ENCODE measurements at places on chromosomes 2 and 18.

DNA sequence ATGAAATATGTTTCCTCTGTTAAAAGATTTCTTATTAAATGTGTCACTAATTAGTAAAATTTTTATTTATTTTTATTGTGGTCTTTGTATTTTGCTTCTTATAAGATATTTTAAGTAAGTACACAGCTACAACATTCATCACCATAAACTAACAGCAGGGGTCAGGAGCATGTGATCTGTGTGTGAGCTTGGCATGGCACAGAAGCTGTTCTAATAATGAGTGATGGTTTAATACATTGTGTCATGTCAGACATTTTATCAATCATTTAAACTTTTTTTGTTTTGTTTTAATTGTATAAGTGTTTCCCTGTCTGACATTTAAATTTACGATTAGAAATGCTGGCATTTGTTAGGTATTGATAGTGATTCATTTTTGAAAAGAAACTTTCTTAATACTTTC lies 585.4 kb downstream of the DSC3 start:
- DNase-seq, result no peak

DNA sequence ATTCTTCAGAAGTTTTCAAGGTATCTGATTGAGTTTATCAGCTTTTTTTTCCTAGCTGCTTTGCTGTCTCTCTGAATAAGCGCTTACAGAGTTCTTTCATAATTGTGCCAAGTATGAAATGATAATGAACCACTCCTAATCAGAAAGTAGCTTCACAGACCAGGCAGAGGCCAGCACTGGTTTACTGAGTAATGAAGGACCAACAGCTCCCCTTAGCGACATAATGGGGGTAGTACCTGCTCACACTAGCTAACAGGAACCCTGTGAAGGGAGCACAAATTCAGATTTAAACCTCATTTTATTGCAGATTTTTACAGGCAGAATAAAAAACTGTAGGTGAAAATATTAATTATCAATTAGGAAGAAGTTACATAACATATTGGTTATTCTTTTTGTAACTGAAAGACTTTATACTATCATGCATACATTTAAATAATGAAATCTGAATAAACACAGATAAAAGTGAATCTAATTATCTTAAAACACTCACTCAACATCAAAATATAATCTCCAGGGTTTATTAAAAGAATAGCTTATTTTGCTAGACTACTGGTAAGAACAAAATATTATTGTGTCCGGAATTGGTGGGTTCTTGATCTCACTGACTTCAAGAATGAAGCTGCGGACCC lies 53.7 kb upstream of the LRRC30 start:
- no peak for DNase-seq

DNA sequence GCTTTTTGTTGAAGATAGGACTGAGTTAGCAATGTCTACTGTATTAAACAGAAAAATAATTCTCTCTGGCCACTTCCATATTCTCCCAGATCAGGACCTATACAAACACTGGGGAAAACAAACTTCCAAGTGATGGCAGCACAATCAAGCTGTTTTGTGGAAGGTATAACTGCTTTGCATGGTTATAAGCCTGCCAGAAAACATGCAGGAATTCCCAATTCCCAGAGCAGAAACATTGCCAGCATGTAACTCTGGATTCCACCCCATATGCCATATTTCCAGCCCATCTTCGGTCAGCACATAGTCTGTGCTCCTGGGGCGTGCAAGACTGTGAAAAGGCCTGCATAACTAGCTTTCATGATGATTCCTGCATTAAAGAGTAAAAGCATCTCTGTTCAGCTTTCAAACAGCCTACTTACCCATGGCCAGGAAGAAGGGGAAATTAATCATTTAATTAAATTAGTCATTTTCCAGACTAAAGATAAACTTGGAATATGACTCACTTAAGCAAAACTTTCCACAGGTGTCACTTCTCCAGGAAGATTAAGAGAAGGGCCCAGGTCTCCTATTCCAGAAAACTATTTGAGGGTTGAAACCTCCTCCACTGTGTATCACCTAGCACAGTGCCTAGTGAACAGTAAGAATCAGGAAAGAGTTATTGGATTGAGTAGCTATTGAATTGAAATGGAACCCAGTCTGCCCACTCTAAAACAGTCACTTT lies 280.5 kb downstream of the NRXN1 start:
- DNase-seq, result no peak

- no peak for DNase-seq
Measured at GRCh38 chr2:127653421-127654083, 7.6 kb downstream of the GPR17 start.

DNA sequence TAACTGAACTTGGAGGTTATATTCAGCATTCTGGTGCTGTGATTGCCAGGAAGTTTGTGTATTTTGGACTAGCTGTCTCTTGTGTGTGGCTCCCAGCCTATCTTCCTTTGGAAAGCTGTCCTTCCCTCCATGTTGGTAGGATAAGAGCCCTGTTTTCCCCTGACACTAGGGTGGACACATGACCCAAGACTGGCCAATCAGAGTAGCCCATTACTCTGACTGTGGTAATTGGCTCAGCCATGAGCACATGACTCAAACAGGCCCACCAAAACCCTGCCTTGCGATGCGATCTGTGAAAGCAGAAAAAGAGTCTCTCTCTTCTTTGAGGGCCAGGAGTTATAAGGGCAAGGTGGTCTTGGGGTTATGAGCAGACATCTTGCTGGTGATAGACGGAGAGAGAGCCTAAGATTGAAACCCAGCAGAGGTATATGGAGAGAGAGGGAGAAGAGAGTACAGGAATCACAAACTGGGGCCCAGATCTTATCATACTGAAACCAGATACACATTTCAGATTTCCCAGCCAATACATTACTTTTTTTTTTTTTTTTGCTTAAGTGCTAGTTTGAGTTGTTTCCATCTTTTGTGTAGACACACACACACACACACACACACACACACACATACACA lies 45.3 kb upstream of the SERPINE2 start:
- no peak for DNase-seq

GRCh38 chr2:48045613-48046012 lies 139.3 kb upstream of the FBXO11 start:
- no peak for DNase-seq

- DNase-seq, result no peak
Measured at GRCh38 chr18:36468161-36468560, 170.6 kb downstream of the FHOD3 start.

GRCh38 chr2:5391362-5391761 lies 300.8 kb upstream of the SOX11 start:
- DNase-seq, result no peak

DNA sequence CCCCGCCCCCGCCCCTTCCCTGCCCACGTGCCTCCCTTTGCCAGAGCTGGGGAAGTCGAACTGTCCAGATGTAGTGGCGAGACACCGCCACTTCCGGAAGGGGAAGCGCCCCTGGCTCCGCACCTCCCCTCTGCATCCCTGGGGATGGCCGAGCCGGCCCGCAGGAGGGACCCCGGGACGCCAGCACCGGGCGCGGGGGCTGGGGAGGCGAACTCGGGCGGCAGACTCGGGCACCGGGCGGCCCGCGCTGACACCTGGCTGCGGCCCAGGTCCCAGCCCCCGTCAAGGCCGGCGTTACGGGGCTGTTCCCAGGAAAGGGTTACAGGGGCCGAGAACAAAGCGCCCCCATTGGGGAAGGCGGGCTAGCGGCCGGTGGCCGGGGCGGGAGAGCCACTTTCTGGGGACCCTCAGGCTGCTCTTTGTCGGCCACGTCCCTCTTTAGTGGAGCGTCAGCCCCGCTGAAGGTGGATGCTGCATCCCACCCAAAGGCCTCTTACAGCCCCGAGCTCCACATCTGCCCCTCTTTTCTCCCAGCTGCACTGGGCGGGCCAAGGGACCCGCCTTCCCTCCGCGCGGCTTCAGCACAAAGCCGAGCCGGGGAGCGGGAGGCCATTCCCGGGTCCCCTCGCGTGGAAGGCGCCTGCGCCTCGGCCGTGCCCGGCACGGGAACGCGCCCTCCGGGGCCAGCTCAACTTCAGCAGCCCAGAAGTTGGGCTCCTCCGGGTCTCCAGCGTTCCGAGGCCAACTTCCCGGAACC lies 1.3 kb downstream of the SDC1 start:
- DNase-seq, result peak; percentile 66

DNA sequence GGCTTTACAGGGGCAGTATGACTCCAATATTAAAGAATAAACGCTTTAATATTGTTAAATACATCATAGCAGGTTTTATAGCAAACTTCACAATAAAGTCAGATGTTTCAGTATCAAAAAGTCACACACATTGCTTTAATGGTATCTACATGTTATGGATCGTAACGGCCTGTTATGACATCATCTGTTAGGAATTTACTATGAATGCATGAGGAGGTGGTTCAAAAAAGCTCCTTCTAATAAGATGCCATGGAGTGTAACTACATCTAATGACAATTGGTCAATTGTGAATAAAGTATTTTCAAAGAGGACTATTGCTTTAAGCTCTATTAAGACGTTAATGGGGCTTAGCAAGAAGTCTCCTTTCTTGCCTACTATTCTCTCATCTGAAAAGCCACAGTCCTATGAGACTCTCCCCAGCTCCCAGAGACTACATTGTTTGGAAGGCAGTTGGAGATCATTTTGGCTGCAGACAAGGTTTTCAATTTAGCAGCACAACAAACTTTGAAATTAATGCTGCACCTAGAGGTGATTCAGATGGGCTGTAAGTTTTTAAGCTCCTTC lies 300.7 kb upstream of the MEIS1 start:
- no peak for DNase-seq

DNA sequence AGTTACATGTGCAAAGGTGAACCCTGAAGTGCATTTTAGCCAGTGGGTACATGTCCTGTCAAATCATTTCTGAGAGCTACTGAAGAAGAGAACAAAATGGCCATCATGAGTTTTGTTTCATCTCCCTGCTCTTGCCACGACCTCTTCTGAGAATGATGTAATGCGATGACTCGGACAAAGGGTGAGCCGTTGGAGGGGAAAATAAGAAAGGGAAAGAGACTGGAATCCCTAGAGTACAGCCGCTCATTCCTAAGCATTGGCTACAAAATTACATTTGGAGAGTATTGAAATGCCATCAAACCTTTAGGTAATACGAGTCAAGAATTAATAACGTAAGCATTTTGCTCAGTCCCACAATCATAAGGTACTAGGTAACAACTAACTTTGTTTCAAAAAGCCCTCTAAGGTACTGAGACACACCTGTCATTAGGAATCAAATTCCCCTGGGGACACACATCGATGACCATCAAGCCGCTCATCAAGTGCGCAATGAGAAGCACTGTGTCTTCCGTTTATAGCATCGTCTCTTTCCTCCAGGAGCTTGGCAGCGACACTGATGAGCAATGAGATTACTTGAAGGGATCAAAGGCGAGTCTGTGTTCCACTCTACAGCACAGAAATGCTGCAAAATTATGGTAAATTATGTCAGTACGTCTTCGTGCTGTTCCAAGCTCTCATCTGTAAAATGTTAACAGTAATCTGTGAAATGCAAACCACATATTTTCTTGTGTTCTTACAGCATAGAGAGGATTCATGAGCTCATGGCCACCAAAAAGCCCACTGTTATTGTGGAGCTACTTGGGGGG lies 97.3 kb upstream of the PIEZO2 start:
- DNase-seq, result no peak

DNA sequence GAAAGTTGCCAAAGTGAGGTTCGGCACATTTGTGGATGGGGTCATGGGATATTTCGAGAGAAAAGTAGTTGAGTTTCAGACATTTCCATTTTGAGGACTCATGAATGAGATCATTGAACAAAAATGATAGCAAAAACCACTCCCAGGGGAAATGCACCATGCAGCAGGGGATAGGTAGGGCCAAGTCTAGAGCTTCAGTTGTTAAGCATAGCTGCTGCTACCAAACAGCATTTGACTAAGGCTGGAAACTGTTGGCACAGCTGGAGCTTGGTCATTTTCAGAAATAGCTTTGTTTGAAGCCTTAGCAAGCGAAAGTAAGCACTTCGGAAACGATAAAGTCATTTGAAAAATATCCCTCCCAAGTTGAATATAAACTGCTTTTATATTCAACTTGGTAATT lies 431.8 kb downstream of the SOCS6 start:
- no peak for DNase-seq

DNA sequence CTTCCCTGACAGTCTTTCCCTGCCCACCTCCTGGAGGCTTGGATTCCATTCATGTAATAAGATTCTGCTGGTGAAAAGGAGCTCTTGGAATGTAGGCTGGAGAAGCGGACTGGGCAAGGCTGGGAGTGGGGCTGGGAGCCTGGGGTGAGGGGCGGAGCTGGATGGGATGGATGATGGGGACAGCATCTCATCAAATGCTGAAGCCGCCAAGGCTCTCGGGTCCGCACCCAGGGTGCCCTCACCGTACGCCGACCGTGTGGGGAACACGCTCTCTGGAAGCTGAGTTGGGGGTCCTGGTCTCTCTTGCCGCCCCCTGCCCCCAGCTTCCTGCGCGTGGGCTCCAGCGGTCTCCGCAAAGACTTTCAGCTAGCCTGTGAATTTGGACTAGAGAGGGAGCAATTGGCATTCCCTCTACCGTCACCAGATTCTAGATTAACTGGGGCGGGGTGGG lies 9.1 kb downstream of the RAX start:
- no peak for DNase-seq

DNA sequence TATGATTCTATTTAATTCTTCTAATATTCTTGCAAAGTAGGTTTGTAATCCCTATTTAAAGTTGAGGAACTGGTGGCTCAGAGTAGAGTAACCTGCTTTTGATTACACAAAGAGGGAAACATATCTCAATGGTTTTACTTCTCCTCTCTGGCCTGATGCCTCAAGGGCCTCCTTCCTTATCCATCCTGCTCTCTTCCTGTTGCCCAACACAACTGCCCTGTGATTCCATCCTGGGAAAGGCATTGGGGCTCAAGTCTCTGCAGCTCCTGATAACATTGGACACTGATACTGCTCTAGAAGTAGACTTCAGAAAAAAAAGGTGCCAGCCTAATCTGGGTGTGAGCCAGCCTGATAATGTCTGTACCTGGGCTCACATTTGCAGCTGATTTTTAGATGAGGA lies 75.8 kb downstream of the RDH14 start:
- DNase-seq, result no peak

DNA sequence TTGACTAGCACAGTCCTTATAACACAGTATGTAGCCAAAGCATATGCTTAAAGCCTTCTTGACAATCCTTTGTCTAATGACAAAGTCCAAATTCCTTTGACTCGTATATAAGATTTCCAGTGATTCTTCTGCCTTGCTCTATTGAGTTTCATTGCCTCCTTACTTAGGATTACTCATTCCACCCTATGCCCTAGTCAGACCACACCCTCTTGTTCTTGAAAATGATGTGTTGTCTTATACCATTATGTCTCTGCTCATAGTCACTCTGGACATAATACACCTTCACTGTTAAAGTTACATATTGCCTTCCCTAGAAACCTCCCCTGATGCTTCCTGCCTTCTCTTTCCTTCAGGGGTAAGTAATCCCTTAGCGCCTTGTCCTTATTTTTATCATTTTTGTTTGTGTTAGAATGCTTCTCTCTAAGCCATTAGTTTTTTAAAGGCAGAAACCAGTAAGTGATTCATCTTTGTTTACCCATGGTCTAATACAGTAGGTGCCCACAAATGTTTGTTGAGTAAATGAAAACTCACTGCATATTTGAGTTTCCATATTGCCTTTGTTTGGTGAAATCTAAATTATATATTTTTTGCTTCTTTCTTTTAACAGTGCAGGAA lies 19.3 kb downstream of the GPD2 start:
- no peak for DNase-seq

Data from activated CD8-positive, alpha-beta memory T cell treated with anti-CD3 and anti-CD28 coated beads for 24 hours (primary cell).